ENCODE measurements at places on chromosomes 7 and 10.

GRCh38 chr10:3135006-3135405 lies 37.6 kb downstream of the PITRM1 start:
- DNase-seq = no peak

DNA sequence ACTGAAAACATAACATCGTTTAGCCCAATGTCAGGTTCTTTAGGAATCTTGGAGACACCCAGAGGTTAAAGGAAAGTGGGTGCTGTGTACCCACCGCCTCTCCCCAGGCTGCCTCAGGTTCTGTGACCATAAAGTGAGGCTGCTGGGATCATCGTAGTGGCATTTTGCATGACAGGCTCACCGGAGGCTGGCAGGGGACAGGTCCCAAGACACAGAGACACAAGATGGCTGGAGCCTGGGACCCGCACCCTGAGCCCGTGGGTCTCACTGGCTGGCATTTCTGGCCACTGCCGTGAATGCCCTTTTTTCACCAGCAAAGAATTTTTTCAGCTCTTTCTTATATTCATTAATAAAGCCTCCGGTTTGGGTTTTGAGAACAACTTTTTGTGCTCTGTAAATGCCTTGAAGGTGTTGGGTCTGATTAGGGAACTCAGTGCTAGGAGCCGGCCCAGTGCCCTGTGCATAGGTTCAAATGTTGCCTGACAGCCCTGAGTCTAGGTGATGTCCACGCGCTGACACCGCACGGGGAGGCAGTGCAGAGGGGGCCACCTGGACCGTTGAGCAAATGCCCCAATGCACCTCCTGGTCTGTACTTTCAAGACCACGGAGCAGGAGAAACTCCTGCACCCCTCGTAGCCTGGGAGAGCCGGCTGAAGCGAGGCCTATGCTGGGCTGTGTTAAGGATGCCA lies 130.0 kb downstream of the PAXIP1 start:
- no peak for DNase-seq

DNA sequence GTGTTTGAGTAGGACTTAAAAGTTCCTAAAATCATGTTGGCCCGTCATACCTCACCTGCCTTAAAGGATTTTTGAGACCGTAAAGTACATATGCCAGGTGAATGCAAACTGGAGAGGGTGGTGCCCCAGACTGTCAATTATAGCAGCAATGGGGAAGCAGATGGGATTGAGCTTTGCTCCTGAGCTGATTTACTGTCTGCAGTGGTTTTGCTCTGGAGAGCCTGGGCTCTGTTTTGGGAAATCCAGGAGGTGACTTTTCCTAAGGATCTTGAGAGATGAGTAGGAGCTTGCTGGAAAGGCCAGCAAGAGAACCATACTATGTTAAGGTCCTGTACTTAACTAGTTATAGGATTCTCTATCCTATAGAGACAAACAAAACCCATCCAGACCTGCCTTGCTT lies 43.0 kb downstream of the COL13A1 start:
- no peak for DNase-seq

- no peak for DNase-seq
Observed at GRCh38 chr10:955820-956217, 24.3 kb upstream of the LARP4B start.

GRCh38 chr10:59512951-59513350 lies 150.6 kb upstream of the FAM13C start:
- no peak for DNase-seq

DNA sequence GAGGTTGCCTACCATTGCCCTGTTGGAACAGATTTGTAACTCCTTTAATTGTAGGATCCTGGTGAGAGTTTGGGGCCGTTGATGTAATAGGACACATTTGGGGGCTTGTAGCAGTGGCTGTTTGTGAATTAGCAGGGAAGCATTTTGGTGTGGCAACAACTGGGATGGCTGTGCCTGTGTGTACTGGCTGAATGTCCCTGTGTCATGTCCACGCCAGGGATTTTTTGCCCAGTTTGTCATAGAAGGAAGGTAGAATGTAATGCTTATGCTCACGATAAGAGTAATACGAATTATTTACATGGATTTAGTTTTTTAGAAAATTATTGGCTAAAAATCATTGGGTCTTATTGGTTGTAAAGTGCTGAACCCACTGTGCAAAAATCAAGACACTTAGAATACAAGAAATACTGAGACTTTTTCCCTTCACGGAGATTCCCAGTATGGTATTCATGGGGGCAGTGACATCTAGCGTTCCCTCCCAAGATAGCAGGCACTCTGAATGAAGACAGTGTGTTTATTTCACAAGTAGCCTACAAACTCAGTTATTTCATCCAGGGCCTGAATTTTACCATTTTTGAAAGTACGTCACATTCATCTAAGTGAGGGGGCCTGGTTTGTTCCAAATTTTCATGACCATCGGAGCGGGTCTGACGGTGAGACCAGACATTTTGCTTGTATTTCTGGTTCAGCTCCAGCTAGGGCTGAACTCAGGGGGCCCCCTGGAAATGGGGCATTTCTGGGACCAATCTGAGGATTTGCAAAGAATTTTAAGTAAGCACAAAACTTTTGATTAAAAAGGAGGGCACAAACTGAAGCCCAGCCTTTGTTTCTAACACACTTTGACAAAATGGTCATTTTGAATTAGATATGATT lies 74.7 kb downstream of the CACNB2 start:
- no peak for DNase-seq

- DNase-seq = no peak
Observed at GRCh38 chr10:31822150-31822549, 106.5 kb downstream of the ARHGAP12 start.

DNA sequence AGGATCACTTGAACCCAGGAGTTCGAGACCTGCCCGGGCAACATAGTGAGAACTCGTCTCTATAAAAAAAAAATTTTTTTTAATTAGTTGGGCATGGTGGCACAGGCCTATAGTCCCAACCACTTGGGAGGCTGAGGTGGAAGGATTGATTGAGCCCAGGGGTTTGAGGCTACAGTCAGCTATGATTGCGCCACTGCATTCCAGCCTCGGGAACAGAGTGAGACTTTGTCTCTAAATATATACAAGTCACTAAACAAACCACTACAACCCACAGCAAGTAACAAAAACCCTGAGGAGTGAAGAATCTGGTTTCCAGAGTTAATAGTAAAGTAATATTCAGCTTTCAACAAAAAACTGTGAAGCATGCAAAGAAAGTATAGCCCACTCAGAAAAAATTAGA lies 32.7 kb upstream of the HHEX start:
- DNase-seq = no peak

All from NCI-H2171 (cell line).